GM20000 (cell line): ENCODE measurements at places on chromosomes 7 and 10.

GRCh38 chr10:28925121-28925663 is 247.9 kb downstream of the BAMBI start:
- no peak for DNase-seq

GRCh38 chr10:103772096-103772845 is 83.1 kb downstream of the SH3PXD2A start:
- DNase-seq: peak; percentile 58

DNA sequence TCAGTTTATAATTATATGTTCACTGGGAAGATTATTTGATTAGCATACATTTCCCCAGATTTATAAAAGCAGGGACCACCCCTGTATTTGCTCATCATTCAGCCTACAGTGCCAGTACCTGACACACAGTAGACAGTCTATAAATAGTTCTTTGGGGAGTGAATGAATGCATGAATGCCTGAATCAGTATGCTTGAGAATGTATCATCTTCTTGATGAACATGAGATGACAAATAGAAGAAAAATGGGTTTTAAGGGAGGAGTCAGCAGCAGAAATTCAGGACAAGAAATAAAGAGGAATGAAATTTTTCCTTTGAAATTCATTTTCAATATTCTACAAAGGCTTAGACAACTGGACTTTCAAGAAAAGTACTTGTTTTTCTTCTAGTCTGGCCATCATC is 295.8 kb upstream of the LRRTM3 start:
- no peak for DNase-seq

GRCh38 chr7:70338015-70338414 is 739.7 kb downstream of the AUTS2 start:
- no peak for DNase-seq

DNA sequence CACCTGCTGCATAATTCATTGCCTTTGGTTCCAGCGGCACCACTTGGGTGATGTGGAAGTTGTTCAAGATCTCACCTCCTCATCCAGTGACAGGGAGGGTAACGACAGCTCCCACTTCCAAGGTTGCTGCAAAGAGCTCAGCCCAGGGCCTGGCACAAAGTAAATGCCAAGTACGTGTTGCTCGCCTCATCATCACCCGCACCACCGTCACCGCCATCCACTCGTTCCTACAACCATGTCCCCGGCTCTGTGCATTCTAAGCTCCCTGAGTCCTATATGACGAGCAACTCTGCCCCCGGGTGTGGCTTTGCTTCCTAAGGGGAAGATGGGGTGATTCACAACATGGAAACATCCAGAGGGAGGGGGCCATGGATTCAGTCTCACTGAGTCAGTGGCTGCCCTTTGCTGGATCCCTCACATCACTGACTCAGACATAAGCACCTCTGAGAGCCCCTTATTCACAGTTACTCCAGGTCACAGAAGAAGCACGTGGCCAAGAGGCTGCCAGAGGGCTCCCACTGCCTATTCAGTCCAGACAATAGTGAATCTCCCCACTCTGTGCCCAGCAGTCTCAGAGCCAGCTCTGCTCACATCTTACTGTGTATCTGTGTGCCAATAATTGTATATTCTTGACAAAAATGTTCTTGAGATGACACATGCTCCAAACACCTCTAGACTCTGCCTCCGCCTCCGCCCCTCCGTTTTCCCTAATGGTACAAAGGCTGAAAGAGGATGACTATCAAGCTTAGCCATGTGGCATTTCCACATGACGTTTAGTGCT is 159.1 kb downstream of the GFRA1 start:
- no peak for DNase-seq

- no peak for DNase-seq
Observed at GRCh38 chr10:60894786-60895185, 49.2 kb downstream of the RHOBTB1 start.

- no peak for DNase-seq
Observed at GRCh38 chr10:97778452-97779302, 6.9 kb upstream of the SFRP5 start.

GRCh38 chr10:61847087-61847486 is 54.4 kb upstream of the ARID5B start:
- DNase-seq: no peak
